ENCODE measurements at places on chromosomes 4 and X.

- no peak for DNase-seq
These were observed 43.9 kb downstream of the CYSLTR1 start for GRCh38 chrX:78283511-78283910.

DNA sequence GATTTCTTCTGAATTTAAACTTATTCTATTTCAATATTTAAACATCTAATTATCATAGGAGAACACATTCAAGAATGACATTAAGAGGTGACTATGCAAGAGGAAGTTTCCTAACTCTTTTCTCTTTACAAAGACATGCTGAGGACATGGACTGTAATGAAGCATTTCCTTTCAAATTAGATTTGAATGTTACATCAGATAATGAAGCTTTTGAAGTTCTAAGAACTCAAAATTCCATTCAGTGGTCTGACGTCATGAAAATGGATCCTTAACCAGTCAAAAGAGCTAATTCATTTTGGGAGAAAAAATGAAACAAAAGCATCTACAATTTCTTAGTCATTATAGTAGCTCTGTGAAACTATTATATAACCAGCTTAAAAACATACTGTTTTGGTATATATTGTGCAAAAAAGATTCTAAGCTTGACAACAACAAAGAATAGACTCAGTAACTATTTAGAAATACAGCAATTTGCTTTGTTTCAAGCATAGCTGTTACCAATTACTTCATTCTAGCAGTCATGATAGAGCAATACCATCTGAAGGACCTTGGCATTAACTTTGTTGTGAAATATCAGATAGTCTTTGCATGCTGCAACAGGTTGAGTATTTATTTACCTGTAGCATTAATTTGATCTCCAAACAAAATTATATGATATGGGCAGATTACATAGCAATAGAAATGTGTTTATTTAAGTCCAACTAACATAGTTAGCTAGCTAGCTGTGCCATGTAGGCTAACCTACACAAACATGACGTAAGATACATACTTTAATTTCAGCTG, 13.7 kb upstream of the DTHD1 start:
- DNase-seq = no peak

DNA sequence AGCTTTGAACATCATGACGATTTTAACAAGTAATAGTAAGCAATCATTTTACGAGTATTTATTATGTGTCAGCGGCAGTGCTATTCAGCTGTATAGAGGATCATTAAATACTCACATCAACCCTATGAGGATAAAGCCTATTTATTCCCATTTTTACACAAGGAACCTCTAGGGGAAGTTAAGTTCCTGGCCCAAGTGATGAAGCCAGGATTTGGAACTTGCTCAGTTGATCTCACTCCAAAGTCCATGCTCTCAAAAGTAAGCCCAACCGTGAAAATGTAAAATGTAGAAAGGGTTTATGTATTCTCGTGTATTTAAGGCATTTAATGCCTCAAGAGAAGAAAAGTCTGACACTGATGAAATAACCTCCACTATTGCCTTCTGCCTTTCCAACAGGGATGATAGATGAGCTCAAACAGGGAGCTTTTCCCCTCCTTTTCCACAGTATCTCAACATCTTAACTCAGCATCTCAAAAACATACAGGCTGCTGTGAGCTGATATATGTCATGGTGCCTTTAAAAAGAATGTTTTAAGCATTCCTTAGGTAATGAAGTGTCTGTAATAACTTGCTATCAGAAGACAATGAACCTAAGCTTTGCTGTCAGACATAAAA, 35.0 kb upstream of the PLA2G12A start:
- DNase-seq = no peak

DNA sequence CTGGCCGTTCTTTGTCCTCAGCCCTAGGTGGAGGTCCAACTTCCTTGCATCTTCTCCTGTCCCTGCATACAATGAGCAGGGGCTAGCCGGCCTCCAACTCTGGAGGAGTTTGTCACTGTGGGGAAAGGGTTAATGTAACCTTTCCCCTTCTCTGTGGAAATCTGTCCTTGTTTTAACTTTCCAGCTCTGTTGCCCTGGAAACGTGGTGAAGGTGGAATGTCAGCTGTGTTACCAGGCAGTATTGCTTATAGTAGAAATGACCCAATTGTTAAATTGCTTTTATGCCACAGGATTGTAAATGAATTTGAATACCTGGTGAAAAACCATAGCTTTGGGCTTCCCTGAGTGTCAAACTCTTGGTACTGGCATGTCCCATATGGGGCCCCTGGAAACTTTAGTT, 131.6 kb upstream of the SCML1 start:
- no peak for DNase-seq

- DNase-seq = no peak
These were observed 215.3 kb upstream of the ANXA3 start for GRCh38 chr4:78336093-78336943.

GRCh38 chr4:41207291-41207831, 7.0 kb downstream of the APBB2 start:
- no peak for DNase-seq

- DNase-seq = no peak
These were observed 156.3 kb downstream of the VSIG4 start for GRCh38 chrX:65883556-65883955.

DNA sequence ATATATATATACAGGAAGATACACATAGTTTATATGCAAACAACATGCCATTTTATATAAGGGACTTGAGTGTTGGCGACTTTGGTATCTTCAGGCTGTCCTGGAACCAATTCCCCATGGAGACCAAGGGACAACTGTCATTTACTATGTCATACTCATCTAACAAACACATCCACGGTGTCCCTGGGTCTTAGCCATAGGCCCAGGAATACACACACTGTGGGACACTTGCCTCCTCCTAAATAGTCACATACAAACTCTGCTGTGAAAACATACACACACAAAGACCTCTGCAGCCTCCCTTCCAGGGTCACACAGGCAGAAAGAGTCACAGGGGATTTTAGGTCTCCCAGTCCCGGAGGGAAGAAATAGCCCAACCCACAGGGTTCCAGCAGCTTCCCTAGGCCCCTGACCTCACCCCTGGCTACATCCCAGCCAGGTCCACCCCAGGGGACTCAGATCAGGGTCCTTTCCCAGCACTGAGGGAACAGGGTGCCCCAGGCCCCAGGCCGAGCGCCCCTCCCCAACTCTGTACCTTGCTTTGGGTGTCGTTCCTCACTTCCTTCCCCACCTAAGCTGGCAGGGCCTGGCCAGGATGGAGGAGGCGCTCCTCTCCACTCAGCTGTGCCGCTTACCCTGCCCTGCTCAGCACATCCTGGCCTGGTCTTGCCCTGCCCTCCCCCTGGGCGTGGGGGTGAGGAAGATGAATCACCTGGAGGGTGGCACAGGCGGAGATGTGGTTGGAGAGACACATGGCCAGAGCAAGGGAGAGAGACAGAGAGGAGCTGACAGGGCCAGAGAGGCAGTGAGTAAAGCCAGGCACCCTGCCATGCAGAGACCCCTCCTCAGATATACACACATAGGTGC, 21.8 kb downstream of the FGD1 start:
- DNase-seq = no peak

GRCh38 chr4:113153529-113154101, 104.2 kb downstream of the ANK2 start:
- DNase-seq = no peak

- no peak for DNase-seq
These were observed 232.3 kb downstream of the PABPC4L start for GRCh38 chr4:133969202-133969848.

- DNase-seq = no peak
These were observed 43.1 kb downstream of the SYNPO2 start for GRCh38 chr4:118931786-118932185.

DNA sequence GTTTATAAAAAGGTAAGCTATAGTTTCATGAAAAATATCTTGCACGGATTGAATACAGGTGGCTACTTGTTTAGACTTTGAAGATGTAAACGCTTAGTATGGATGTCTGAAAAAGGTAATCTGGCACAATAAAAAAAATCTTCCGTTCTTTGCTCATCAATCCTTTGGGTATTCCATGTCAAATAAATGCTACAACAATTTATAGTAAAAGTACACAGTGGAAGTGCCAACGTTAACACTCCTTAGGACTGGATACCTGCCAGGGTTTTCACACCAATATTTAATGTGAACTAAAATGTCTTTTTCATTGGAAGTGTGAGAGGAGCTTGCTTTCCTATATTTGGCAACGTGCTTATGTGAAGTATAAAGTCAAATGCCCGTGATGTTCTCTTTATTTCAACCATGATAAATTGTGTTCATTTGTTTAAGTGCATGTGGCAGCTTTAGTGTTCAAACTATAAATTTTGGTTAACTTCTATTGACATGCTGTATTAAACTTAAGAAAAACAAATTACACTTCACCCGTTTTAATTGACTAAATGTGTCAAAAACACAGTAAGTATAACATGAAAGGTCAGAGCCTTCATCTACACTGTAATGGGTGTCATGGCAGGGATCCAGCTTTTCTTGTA, 121.7 kb upstream of the HAND2 start:
- no peak for DNase-seq

DNA sequence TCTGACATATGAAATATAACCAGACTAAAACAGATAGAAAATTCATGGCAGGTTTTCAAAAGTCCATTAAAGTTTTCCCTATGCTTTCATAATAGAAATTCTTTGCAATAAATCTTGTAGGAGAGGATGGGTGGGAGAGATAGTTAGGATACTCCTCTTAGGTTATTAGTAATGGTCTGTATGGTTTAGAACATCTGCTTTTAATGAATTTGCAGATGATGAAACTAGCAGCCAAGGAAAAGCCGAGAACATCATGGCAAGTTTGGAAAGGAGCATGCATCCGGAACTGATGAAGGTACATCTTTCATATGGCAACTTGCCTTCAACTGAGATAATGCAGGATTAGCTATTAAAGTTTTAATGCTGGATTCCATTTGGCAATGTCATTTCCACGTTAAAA, 70.7 kb downstream of the DOCK11 start:
- no peak for DNase-seq

- no peak for DNase-seq
These were observed 27.2 kb upstream of the SEC24B start for GRCh38 chr4:109406337-109406931.

- DNase-seq = no peak
These were observed 152.5 kb downstream of the PLS3 start for GRCh38 chrX:115713460-115713859.

DNA sequence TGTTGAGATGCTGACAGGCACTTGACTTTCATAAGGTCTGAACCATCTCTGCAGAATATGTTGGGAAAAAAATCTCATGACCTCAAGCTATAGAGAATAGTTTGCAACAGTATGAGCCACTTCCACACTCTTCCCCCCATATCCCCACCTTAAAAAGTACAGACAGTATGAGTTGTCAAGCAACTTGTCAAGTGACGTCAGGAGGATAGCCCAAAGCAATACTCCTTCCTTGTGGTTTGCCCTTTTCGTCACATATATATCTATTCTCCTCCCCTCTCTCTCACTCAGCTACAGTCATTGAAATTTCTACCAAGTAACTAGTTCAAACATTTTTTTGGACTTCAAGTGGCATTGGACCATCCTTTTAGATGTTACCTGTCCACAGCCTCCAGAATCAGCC, 67.7 kb downstream of the MCF2 start:
- DNase-seq = no peak

- no peak for DNase-seq
These were observed 7.9 kb downstream of the TRIM2 start for GRCh38 chr4:153211986-153212728.

DNA sequence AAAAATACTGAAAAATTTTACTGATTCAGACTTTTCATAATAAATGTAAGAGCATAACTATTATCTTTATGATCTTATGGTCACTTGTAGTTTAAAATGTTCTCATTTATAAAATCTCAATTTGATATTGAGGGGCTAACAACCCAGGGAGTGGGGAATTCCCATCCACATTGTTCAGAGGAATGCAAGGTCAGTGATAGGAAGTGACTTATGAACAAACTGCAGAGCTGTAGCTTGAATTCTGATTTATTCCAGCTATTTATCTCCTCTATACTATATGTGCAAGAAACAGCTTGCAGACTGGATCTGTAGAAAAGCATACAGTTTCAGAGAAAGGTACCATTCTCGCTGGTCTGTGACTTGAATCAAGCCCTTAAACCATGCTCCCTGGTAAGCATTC, 61.6 kb downstream of the SEC24D start:
- no peak for DNase-seq

GRCh38 chr4:40227284-40227683, 30.5 kb downstream of the RHOH start:
- DNase-seq = no peak

GRCh38 chrX:66005830-66006449, 33.9 kb downstream of the VSIG4 start:
- no peak for DNase-seq

DNA sequence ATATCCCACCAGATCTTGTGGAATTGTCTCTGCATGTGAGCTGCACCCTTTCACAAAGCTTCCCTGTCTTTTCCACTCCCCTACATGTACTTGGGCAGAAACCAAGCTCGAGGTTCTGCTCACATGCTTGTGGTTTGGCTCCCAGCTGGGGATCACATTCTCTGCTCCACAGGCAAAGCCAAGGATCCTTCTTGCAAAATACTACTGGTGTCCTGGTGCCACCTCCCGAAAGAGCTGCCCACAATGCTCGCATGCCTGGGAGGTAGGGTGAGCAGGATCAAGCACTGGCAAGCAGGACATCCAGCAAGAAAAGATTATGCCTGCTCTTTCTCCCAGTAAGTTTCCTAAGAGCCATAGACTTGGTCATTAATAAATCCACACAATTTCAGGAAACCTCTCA, 45.1 kb upstream of the PPARGC1A start:
- DNase-seq = no peak

- no peak for DNase-seq
These were observed 127.8 kb upstream of the TBL1X start for GRCh38 chrX:9337046-9337445.

DNA sequence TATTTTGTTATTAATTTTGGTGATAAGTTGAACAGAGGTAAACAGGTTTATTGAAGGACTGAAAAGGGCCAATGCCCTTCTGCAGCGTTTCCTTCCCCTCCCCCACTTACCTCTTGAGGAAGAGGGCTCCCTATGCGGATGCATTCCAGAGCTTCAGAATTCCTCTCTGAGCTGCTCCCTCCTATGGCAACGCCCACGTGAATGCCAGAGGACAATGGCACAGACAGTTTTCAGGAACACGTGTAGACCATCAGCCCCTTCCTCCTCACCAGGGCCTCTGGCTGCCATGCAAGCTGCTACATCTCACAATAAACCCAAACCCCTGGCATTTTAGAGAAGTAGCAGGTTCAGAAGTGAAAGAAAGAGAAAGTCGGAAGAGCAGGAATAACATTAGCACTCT, 127.9 kb downstream of the CHRDL1 start:
- no peak for DNase-seq
